ENCODE measurements at places on chromosomes 7 and 10. TPM values are rescaled to one million over a fixed set of nuclear protein-coding genes. Genes with fewer than 3 reads are reported as not detected.
A peak's percentile ranks its signal among the peaks of the same experiment; 100 is the strongest.

DNA sequence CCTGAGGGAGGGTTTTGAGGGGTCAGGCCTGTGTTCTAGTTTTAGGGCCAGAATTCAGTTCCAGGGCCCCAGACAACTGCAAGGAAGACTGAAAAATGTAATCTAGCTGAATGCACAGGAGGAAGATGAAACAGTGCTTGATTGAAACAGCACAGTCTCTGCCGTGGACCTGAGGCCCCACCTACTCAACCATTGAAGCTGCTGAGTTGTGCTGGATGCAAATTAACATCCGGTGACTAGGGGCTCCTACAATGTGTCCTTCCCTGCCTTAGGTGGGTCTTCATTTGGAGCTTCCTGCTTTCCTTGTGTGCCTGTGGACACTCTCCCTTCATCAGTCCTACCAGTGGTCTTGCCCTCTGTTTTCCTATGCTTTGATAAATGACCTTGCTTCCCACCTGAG lies 5.7 kb downstream of the GLRX3 start:
- no peak for DNase-seq

DNA sequence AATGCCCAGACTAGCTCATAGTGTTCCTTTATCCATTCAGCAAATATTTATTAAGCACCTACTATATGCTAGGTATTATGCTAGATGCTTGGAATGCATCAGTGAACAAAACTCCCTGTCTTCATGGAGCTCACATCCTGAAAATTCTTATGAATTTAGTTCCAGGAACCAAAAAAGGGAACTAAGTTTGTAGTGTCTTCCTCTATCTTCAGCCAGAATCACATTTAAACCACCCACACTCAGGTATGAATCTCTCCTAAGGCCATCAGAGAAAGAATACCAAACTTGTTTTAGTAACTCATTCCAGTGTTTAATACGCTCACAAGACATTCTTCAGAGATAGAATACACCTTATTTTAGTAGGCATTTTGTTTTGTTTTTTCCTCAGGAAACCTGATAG lies 10.1 kb upstream of the EGR2 start:
- no peak for DNase-seq

GRCh38 chr7:150753826-150754603 lies 16.8 kb downstream of the GIMAP5 start:
- DNase-seq, result peak; percentile 32

GRCh38 chr7:5143935-5144903 lies 45.8 kb upstream of the WIPI2 start:
- no peak for DNase-seq

DNA sequence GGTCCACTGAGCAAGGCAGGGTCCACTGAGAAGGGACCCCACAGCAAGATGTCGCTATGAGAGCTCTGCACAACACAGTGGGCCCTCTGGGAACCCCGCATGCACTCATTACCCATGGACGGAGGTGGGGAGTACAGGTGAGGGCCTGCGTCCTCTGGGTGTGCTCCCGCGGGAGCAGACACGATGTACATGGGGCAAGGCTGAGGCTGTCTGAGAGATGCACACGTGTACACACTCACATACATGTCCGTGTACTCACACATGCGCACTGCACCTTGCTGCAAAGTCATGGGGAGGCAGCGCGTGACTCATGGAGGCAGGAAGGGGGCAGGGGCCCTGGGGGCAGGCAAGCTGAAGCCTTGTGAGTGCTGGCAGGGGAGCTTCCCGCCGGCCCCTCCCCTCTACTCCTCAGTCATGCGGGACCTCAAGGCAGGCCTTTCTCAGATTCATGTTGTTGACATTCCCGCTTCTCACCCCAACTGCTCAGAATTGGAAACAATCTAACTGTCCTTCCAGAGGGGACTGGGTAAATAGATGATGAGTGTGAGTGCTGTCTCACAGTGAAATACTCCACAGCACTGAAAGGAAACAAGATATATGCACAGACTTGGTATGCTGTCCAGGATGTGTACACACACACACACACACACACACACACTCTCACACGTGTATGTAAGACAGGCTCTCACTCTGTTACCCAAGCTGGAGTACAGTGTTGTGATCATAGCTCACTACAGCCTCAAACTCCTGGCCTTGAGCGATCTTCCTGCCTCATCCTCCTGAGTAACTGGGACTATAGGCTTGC lies 40.0 kb downstream of the GOLGA7B start:
- DNase-seq, result peak; percentile 94

GRCh38 chr10:87544721-87545120 lies 40.0 kb downstream of the MINPP1 start:
- DNase-seq, result peak; percentile 24

Gene STEAP2
- 2.5 TPM for total RNA-seq

DNA sequence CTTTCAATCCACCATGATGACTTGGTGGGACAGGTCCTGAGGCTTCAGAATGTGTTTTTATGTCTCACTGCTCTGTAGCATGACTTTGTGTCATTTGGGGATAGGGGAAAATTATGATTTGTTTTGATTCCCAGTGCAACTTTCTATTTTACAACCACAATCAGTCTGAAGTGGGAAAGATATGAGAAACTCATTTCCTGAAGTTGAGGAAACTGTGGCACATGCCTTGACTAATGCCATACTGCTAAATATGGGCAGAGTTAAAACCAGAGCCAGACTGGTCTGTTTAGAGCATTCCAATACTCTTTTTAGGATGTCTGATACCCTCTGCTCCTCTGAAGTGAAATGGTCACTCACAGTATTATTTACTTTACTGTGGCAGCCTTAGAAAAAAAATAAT lies 307.7 kb downstream of the ADRA2A start:
- DNase-seq, result no peak

DNA sequence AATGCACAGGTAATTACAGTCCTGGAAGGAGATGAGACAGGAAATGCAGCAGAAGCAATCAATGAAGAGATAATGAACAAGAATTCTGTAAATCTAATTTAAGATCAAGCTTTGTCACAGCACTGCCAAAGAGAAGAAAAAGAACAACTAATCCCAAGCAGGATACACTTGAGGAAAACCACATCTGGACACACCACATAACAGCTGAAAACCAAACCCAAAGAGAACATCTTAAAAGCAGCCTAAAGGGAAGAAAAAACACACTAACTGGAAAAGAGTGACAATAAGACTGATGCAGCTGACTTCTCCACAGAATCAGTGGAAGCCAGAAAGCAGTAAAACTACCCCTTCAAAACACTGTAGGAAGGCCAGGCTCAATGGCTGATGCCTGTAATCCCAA lies 10.2 kb downstream of the CYTH3 start:
- no peak for DNase-seq

GRCh38 chr10:117260084-117260483 lies 19.2 kb downstream of the SLC18A2 start:
- no peak for DNase-seq

Gene C10orf105
- not detected for total RNA-seq
